Effector memory CD4-positive, alpha-beta T cell (primary cell): ENCODE measurements at places on chromosomes 2 and 18.

DNA sequence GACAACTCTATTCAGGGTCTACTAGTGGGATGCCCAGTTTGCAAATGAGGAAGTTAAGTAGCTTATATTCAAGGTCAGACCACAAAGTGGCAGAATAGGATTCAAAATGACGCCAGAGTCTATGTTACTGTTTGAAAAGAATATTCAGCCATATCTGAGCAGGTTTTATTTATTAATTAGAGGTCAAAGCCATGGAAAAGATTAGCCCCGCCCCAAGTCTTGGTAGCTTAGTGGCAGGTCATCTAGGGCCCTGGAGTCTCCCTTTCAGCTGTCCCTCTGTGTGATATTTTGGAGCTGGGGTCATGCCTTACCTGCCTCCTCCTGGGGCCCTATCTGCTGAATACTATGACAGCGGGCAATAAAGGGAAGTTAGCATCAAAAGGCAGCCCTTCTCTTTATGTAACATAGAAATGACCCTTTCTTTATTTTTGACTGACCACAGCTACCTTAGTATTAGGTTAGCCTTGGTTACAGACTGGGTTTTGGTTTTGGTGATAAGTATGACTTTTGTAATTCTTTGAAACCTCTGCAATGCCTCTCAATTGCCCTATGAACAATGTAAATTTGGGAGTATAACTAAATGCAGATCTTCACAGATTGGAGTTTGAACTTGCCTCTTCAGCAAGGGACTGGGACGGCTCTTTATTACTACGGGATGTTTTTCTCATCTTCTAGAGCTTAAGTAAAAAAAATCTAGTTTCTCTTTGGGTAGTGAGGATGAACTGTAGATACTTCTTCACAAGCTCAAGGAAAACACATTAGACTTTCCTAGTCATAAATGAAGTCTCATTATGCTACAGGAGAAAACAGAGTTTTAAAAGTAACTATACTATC lies 153.0 kb upstream of the ITGA4 start:
- no peak for DNase-seq

GRCh38 chr2:241558532-241559322 lies at the start of gene BOK:
BOK (plus strand) TSS chr2:241558745; CDS start chr2:241559484, 739 bp downstream.
- DNase-seq: no peak

GRCh38 chr2:121196849-121197155 lies 88.2 kb downstream of the TFCP2L1 start:
- no peak for DNase-seq

DNA sequence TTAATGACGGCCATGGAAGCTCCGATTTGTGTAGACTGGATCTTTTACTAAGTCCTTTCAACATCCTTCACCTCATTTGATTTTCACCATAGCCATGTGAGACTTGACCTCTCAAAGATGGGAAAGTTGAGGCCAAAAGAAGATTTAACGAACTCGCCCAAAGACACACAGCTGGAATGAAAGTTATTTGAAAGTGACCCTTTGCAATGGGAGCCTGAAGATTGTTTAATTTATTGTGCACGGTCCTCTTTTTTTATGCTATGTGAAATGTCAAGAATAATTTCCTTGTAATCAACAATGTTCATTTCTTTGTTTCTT lies 58.0 kb upstream of the COPS8 start:
- DNase-seq: no peak

DNA sequence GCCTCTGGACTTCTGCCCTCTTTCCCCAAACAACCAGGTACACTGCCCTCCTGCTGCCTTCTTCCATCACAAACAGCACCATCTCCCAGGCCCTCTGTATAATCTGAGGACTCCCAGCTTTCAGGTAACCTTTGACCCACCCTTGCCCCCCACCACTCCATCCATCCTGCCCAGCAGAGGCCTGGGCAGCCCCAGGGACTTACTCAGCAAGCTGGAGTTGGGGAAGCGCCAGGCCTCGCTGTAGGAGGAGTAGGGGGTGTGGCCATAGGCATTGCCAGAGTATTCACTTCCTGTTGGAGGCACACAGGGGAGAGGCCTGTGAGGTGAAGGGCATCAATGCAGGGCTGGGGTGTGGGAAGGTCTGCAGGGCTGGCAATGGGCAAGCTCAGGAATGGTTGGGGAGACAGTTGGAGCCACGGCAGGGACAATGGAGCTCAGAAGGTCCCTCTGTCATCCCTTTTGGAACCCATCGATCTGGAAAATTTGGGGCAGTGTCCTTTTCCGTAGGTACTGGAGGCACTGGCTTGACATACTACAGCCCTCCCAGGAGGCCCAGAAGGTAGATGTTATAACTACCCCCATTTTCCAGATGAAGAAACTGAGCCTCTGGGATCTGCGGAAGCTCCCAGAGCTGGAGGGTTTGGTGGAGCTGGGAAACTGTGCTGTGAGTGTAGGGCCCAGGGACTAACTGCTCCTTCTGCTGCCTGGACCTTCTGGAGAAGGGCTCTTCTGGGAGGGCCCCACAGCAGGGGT lies 46.3 kb downstream of the PSD4 start:
- no peak for DNase-seq

DNA sequence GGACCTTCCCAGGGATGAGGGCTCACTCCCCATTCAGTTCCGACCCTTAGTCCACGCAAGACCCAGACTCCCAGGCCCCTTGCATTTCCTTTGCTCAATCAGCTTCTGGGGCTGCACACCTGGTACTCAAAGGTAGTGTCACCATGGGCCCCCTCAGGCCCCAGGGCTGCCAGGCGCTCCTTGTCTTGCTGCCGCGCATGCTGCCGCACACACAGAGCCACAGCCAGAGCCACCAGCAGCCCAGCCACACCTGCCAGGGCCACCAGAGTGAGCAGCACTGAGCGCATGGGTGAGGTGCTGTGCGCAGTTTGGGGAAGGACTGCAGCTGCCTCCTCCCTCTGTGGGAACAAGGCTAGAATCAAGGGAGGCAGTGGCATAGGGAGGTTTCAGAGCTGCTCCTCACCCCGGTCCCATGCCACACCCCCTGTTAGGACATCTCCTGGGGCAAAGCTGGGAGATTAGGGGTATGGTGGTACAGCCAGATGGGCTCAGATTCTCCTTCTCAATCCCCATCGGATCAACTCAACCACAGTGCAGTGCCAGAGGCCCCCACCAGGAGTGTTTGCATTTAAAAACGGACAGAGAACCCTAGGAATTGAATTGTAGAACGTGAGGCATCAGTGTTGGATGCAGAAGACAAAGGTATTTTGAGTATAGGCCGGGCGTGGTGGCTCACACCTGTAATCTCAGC lies 11.3 kb downstream of the PTPRN start:
- DNase-seq: no peak
